Neural progenitor cell (in vitro differentiated cells): ENCODE measurements at places on chromosomes 16 and 17. TPM values are rescaled to one million over a fixed set of nuclear protein-coding genes. Genes with fewer than 3 reads are reported as not detected.

DNA sequence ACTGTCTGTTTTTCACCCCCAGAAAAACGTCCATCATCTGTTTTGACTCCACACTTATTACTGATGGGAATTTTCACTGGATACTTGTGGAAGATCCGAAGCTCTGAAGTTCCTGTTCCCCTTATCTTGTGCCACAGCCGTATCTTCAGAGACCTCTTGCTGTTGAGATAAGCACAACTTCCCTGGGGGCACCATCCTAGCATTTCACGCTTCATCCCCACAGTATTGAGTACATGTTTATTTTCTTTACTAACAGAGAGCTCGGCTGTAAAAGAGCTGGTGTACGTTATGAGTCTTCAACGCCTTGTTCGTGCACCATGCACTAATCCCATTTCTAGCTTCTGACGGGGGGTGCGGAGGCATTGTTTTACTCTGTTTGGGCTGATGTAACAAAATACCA, 813.6 kb upstream of the EEF2KMT start:
- H3K4me3 ChIP-seq, result no peak overlapping the region
- H3K27ac ChIP-seq, result no peak overlapping the region
- no peak for DNase-seq
- no peaks in the 10 kb centered on the region for H3K36me3 ChIP-seq
- peaks cover 5% of the 10 kb centered on the region for H3K4me1 ChIP-seq

- H3K27ac ChIP-seq, result no peak overlapping the region
- no peak overlapping the region for H3K4me3 ChIP-seq
- peaks cover 62% of the 10 kb centered on the region for H3K27me3 ChIP-seq
- peaks cover 19% of the 10 kb centered on the region for H3K4me1 ChIP-seq
- H3K36me3 ChIP-seq, result no peaks in the 10 kb centered on the region
Measured at GRCh38 chr17:79750650-79751545, 20.2 kb downstream of the ENPP7 start.

DNA sequence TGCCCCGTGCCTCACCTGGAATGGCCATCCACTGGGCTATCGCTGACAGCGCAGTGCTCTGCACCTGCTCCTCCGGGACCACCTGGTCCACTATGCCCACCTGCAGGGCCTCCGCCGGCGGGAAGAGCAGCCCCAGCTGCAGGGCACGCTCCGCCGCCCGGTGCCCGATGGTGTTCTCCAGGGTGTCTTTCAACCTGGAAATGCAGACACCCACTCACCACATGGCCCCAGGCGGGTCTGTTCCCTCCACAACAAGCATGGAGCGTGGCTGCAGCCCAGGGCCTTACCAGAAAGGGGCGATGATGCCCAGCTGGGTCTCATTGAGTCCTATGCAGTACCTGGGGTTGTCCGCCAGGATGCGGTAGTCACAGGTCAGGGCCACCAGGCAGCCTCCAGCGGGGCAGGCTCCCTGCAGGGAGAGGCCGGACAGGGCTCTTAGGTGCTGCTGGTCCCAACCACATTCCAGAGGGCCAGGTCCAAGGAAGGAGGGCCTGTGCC, 6.8 kb downstream of the DNASE1L2 start:
- H3K4me1 ChIP-seq, result peaks cover 6% of the 10 kb centered on the region
- H3K27ac ChIP-seq, result no peak overlapping the region
- H3K4me3 ChIP-seq, result no peak overlapping the region
- H3K36me3 ChIP-seq, result no peaks in the 10 kb centered on the region
- H3K27me3 ChIP-seq, result peaks cover 5% of the 10 kb centered on the region
- DNase-seq, result no peak

- H3K36me3 ChIP-seq, result no peaks in the 10 kb centered on the region
- H3K27me3 ChIP-seq, result no peaks in the 10 kb centered on the region
- no peak overlapping the region for H3K4me3 ChIP-seq
- no peak for DNase-seq
- H3K27ac ChIP-seq, result no peak overlapping the region
Measured at GRCh38 chr17:55316499-55316898, 51.7 kb downstream of the HLF start.

DNA sequence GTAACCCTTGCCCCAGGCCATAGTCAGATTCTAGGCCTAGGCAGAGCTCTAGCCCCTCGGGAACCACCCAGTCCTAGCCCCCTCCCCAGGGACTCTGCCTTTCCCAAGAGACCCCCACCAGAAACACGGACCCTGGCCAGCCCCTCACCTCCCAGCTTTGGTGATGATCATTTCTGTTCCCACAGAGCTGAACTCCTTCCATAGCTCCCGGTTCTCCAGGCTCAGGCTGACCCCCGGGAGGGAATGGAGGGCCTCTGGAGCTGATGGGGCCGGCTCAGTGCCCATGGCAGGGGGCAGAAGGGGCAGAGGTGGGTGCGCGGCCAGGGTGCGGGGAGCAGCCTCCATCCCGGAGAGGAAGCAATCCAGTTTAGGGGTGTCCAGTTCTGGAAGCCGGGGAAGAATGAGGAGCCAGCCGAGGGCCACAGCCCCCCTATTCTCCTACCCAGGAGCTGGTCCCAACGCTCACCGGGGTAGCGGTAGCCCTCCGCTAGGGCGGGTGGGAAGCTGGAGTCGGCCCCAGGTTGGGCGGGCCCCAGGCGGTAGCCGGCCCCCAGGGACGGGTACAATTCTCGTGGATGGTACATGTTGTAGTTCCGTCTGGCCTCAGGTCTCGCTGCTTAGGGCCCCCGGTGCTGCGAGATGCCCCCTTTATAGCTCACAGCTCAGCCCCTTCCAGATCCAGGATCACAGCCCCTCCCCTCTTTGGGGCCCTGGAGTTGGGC, 953 bp downstream of the TBX6 start:
- no peaks in the 10 kb centered on the region for H3K27me3 ChIP-seq
- no peak for DNase-seq
- H3K36me3 ChIP-seq, result no peaks in the 10 kb centered on the region
- H3K4me3 ChIP-seq, result peak overlapping the region; percentile 59
- H3K4me1 ChIP-seq, result peaks cover 10% of the 10 kb centered on the region

GRCh38 chr16:85523602-85524364, 89.3 kb upstream of the GSE1 start:
- H3K27ac ChIP-seq, result no peak overlapping the region
- H3K4me1 ChIP-seq, result peaks cover 39% of the 10 kb centered on the region
- no peaks in the 10 kb centered on the region for H3K36me3 ChIP-seq
- H3K4me3 ChIP-seq, result no peak overlapping the region
- H3K27me3 ChIP-seq, result no peaks in the 10 kb centered on the region

- no peak overlapping the region for H3K4me3 ChIP-seq
- H3K4me1 ChIP-seq, result no peaks in the 10 kb centered on the region
- no peak overlapping the region for H3K27ac ChIP-seq
- H3K36me3 ChIP-seq, result no peaks in the 10 kb centered on the region
- H3K27me3 ChIP-seq, result peaks cover 4% of the 10 kb centered on the region
- no peak for DNase-seq
Measured at GRCh38 chr17:82278786-82279391, 5.4 kb upstream of the CSNK1D start.

GRCh38 chr17:74677558-74678466, 34.9 kb downstream of the CD300LF start:
- H3K4me1 ChIP-seq, result no peaks in the 10 kb centered on the region
- H3K27me3 ChIP-seq, result peaks cover 77% of the 10 kb centered on the region
- H3K27ac ChIP-seq, result no peak overlapping the region
- DNase-seq, result no peak

GRCh38 chr16:79407005-79407404, 193.5 kb downstream of the MAF start:
- H3K36me3 ChIP-seq, result no peaks in the 10 kb centered on the region
- no peak overlapping the region for H3K4me3 ChIP-seq
- peaks cover 7% of the 10 kb centered on the region for H3K4me1 ChIP-seq

GRCh38 chr16:84911486-84912216, 91.9 kb downstream of the CRISPLD2 start:
- H3K4me1 ChIP-seq, result no peaks in the 10 kb centered on the region
- DNase-seq, result no peak
- H3K4me3 ChIP-seq, result no peak overlapping the region
- no peaks in the 10 kb centered on the region for H3K36me3 ChIP-seq
- no peaks in the 10 kb centered on the region for H3K27me3 ChIP-seq

DNA sequence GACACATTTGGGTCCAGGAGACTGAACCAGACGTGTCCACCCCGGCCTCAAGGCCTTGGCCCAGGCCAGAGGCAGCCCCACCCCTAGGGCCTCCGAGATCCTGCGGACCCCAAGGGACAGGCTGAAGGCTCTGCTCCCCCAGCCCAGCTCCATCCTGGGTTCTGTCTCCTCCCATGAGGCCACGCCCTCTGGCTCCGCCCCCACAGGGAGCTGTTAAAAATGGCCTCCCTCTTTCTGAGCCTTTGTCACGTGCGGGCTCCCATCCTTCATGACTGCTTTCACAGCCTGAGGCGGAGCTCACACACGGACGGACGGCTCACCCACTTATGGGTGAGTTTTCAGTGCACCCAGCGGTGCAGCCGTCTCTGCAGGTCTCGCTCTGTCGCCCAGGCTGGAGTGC, 6.5 kb upstream of the CACNA1H start:
- H3K4me3 ChIP-seq, result no peak overlapping the region
- DNase-seq, result peak; percentile 46
- no peak overlapping the region for H3K27ac ChIP-seq
- peaks cover 26% of the 10 kb centered on the region for H3K4me1 ChIP-seq
- no peaks in the 10 kb centered on the region for H3K27me3 ChIP-seq

DNA sequence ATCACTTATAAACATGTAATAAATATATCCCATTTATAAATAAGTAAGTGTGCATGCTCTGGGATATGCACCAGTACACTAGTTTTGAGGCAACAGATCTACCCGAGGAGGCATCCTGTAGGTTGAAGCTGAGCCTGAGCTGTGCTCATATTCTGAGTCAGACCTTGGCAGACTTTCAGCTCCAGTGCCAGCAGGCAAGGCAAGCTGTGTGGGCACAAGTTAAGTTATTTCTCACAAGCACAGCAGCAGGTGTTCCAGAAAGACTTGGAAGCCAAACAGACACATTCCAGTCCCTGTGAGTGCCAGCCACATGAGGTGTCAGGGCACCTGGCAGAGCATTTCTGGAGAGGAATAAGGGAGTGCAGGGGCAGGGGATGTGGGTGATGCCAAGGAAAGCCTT, 1.3 kb upstream of the CLEC19A start:
- no peak overlapping the region for H3K27ac ChIP-seq
- no peak overlapping the region for H3K4me3 ChIP-seq
- no peaks in the 10 kb centered on the region for H3K36me3 ChIP-seq
- peaks cover 29% of the 10 kb centered on the region for H3K4me1 ChIP-seq
- no peak for DNase-seq
- no peaks in the 10 kb centered on the region for H3K27me3 ChIP-seq

DNA sequence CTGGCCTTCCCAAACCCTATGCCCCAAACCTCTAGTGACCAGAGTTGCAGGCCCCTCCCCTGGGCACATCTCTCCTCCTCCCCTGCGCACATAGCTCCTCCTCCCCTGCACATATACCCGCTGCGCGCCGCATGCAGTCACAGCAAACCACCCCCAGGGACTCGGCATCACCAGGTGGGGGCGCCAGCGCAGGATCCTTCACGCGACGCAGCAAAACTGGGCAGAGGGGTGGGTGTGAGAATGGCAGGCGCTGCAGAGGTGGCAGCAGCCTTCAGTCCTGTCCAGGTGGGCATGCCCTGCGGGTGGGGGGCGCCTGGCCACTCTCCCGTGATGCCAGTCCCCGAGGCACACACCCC, 5.6 kb downstream of the CORO6 start:
- no peak overlapping the region for H3K27ac ChIP-seq
- peak overlapping the region; percentile 25 for H3K4me3 ChIP-seq
- peak; percentile 87 for DNase-seq
- H3K36me3 ChIP-seq, result no peaks in the 10 kb centered on the region
- peaks cover 23% of the 10 kb centered on the region for H3K4me1 ChIP-seq

GRCh38 chr16:53159781-53160436, 105.1 kb downstream of the CHD9 start:
- H3K27me3 ChIP-seq, result no peaks in the 10 kb centered on the region
- H3K27ac ChIP-seq, result no peak overlapping the region
- no peak overlapping the region for H3K4me3 ChIP-seq
- no peaks in the 10 kb centered on the region for H3K4me1 ChIP-seq

GRCh38 chr16:19766988-19767387, 48.9 kb downstream of the IQCK start:
- H3K27ac ChIP-seq, result no peak overlapping the region
- no peaks in the 10 kb centered on the region for H3K27me3 ChIP-seq
- H3K4me3 ChIP-seq, result no peak overlapping the region

- no peaks in the 10 kb centered on the region for H3K36me3 ChIP-seq
- H3K4me3 ChIP-seq, result no peak overlapping the region
- H3K4me1 ChIP-seq, result no peaks in the 10 kb centered on the region
- no peaks in the 10 kb centered on the region for H3K27me3 ChIP-seq
- DNase-seq, result no peak
Measured at GRCh38 chr16:18048853-18049546, 287.5 kb downstream of the NPIPA8 start.

- H3K4me1 ChIP-seq, result no peaks in the 10 kb centered on the region
- no peaks in the 10 kb centered on the region for H3K27me3 ChIP-seq
- no peaks in the 10 kb centered on the region for H3K36me3 ChIP-seq
- no peak for DNase-seq
- H3K27ac ChIP-seq, result no peak overlapping the region
- H3K4me3 ChIP-seq, result no peak overlapping the region
Measured at GRCh38 chr16:14338236-14338635, 267.1 kb downstream of the MRTFB start.

DNA sequence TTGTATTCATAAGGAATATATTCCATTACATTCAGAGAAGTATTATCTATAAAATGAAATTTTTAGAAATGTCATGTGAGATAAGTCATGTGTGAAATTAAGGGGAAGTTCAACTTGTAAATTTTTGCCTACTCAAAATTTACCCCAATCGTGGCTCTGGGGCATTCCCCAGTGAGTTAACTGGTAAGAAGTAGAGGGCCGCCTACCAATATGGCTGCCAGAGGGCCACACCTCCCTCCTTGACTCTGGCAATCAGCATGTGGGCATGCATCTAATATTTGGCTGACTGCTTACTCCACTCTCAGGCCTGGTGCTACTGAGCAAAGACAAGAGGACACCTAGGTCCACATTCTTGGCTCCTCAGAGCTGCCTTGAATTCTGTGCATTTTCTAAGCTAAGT, 39.7 kb upstream of the CNTNAP4 start:
- no peak for DNase-seq
- no peaks in the 10 kb centered on the region for H3K4me1 ChIP-seq

DNA sequence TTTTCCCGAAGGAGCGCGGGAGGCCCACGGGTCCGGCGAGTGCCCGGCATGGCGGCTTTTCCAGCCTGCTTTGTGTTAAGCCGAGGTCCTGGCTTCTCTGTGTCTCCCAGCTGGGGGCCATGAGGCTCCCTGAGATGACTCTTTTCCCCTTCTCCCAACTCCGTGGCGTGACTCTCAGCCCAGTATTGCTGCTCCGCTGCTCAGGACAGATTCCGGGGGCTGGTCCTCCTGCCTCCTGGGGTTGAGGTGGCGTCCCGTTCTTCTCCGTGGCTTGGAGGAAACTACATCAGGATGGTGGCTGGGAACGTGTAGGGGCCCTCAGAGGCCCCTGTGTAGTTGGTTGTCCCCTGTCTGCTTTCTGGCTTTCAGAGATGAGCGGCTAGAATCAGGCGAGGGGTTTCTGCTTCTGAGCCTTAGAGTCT, 951 bp downstream of the GPS1 start:
- peak overlapping the region; percentile 98 for H3K4me3 ChIP-seq
- no peak overlapping the region for H3K27ac ChIP-seq
- H3K27me3 ChIP-seq, result no peaks in the 10 kb centered on the region
- no peaks in the 10 kb centered on the region for H3K36me3 ChIP-seq
- H3K4me1 ChIP-seq, result peaks cover 7% of the 10 kb centered on the region

The CARD14 gene
- total RNA-seq, result 0.56 and 0.60 TPM in 2 replicates

The MRPS23 gene
- 16.4 and 33.3 TPM in 2 replicates for total RNA-seq

The ARHGAP23 gene
- total RNA-seq, result 6.1 and 14.2 TPM in 2 replicates

The SLFN14 gene
- not detected in 2 replicates for total RNA-seq

The SGF29 gene
- 5.3 and 16.4 TPM in 2 replicates for total RNA-seq

The TP53TG3F gene
- total RNA-seq, result not detected in 2 replicates

The TBX2 gene
- total RNA-seq, result not detected in 2 replicates

The CFAP52 gene
- not detected in 2 replicates for total RNA-seq

The PGAP3 gene
- total RNA-seq, result 6.6 and 26.1 TPM in 2 replicates

The PPM1E gene
- total RNA-seq, result 13.2 and 18.8 TPM in 2 replicates
